ENCODE measurements at places on chromosomes 5 and 9. TPM values are rescaled to one million over a fixed set of nuclear protein-coding genes. Genes with fewer than 3 reads are reported as not detected.

Gene ITGA2
- 1.7 TPM for total RNA-seq

Gene DRD1
- not detected for total RNA-seq

Gene HNRNPA0
- total RNA-seq: 99.0 TPM

Gene NAIP
- total RNA-seq: 11.3 TPM

Gene NUTM2G
- not detected for total RNA-seq

Gene INSL6
- total RNA-seq: not detected
